ENCODE measurements at places on chromosomes 4 and X.
A peak's percentile ranks its signal among the peaks of the same experiment; 100 is the strongest.

- DNase-seq = no peak
Measured at GRCh38 chr4:128737098-128737513, 72.4 kb upstream of the JADE1 start.

DNA sequence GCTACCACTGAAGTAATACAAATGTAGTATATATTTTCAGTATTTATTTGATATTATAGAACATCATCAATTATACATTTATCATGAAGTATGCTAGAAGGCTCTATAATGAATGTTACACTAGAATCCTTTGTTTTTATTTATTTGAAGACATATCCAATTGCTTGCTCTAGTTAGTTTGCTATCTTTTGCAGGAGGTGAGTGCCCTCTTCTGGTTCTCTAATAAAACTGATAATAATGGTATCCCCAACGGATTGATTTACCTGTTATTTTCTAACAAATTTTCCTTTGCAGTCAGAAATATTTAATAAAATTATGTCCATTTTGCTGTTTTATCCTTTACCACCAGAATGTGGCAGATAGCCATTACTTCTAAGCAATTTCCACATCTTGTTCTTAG lies 274.3 kb upstream of the TACR3 start:
- DNase-seq = no peak

GRCh38 chr4:82704156-82704555 lies 94.4 kb downstream of the SCD5 start:
- DNase-seq = no peak

DNA sequence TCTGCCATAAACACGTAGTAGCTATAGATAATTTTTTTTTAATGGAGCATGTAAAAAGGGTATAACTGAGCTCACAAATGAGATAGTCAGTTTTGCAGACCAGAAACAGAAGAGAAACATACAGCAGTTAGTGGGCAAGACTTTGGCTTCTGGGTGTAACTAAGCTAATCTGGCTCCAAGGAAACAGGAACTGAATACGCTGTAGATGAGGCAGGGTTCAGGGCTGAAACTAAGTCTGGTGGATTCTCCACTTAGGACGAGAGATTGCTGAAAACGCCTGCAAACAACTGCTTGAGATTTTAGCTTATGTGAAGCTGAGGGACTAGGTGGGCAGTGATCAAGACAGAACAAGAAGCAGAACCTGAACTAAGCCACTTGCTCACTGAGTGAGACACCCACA lies 91.7 kb downstream of the SMIM20 start:
- no peak for DNase-seq

GRCh38 chr4:170391066-170391740 lies 301.4 kb upstream of the AADAT start:
- DNase-seq = peak; percentile 59

- peak; percentile 39 for DNase-seq
Measured at GRCh38 chr4:145938618-145939440, at the start of gene ZNF827. Gene ZNF827, minus strand, starts transcription at chr4:145938823. Its CDS starts 416 bp downstream, at chr4:145938407.

DNA sequence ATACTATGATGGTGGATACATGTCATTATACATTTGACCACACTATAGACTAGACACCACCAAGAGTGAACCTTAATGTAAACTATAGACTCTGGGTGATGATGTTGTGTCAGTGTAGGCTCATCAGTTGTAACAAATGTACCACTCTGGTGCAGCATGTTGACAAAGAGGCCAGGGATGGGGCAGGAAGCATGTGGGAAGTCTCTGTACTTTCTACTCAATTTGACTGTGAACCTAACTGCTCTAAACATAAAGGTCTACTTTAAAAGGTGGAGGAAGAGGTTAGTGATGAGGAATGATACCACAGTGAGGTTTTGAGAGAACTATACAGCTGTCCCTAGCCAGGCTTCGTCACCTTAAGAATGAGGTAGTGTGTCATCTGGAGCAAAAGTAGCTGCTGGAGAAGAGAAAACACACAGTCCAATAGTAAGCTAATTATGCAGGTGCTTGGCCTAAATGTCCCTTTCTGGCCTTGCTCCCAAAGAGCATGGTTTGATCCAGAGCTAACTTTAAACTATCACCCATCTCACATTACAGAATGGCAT lies 38.4 kb downstream of the GRSF1 start:
- no peak for DNase-seq

DNA sequence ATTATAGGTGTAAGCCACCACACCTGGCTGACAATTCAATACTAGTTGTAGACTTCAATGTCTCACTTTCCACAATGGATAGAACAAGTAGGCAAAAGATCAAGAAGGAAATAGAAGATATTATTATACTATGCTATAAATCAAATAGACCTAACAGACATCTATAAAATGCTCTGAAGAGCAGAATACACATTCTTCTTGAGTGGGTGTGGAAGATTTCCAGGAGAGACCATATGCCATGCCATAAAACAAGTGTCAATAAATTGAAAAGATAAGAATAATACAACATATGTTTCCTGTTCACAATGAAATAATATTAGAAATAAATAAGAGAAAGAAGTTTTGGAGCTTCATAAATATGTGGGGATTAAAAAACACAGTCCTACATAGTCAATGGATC lies 179.3 kb upstream of the AMOT start:
- DNase-seq = no peak

- peak; percentile 76 for DNase-seq
Measured at GRCh38 chr4:56764775-56765174, 56.7 kb downstream of the SPINK2 start.

All from fibroblast of skin of left quadriceps (primary cell).